AG08396 (cell line): ENCODE measurements at places on chromosomes 2 and 18.
A peak's percentile ranks its signal among the peaks of the same experiment; 100 is the strongest.

GRCh38 chr18:37440206-37440605, 125.4 kb downstream of the CELF4 start:
- DNase-seq, result no peak

GRCh38 chr2:20653695-20654534, 3.0 kb upstream of the HS1BP3 start:
- DNase-seq, result no peak

DNA sequence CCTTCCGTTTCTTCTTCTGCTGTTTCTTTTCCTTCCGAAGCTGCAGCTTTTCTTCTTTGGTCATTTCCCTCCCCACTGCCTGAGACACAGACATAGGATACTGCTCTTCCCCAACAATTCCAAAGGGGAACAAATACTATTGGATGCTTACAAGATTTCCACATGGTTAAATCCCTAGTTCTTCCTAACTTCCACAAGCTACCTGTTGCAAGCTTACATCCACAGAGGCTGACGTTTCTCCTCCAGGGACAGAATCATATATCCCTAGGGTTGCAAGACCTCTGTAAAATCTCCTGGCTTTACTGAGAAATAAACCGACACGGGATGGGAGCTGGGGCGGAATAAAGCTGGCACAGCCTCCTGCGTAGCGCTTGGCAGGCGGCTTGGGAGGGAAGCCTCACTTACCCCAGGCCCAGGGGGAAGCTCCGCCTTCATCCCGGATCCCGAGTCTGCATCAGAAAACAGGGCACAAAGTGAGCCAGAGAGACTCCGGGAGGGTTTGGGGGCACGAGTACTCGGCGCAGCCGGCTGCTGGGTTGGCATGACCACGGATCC, 590 bp downstream of the EIF2B4 start:
- DNase-seq, result peak; percentile 84

DNA sequence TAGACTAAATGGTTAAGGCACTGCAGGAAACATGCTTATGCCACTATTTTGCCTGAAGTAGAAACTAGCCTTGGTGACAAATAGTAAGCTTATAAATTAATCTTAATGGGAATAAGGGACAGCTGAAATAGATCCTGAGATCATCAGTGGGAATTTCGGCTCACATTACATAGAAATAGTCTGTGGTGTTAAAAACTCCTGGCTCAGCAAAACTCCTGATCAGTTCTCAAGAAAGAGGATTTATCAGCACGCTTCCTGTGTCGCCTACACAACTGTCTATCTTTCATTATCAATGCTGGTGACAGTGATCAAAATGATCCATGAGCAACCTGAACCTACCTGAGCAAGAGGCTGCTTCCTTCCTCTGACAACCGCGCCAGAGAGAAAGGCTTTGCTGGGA, 17.0 kb upstream of the DNER start:
- DNase-seq, result no peak

DNA sequence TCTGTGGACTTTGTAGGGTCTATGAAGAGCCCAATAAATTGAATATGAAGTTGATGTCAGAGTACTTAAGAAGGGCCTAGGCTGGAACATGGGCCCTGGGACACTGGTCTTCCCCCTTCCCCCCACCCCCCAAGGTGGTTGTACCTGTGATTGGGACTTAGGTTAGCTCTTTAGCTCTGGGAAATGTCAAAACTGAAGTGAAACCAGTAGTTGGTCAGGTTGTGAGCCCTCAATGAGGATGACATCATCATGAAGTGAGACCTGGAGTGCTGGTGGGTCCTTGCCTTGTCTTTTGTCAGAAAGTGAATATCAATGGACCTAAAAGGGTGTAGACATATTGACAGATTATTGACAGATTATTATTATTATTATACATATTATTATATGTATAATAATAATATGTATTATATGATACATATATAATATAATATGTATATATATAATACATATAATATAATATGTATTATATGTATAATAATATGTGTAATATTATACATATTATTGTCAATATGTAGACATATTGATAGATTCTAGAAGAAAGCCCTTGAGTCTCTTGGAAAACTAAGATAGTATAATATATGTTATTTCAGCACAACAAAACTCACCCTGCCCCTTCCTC, 5.4 kb downstream of the MARS2 start:
- no peak for DNase-seq

- no peak for DNase-seq
Measured at GRCh38 chr2:47639467-47639866, 143.5 kb upstream of the MSH6 start.

DNA sequence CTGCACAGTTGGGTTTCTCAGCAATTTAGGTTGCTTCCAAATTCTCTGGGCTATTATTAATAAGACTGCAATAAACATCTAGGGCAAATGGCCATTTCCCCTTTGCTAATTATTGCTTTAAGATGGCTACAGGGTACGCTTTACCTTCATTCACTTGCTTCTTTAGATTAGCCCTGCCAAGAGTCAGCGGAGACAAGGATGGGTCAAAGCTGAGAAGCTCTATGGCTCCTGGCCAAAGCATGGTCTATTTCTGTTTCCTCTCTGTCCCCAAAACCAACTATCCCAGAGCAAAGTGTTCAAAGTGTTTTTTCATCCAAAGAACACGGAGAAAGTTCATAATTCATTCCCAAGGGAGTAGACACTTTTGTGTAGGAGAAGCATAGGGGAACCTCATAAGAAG, 75.2 kb upstream of the NFU1 start:
- DNase-seq, result no peak

- no peak for DNase-seq
Measured at GRCh38 chr18:13285874-13286273, 67.3 kb downstream of the LDLRAD4 start.

DNA sequence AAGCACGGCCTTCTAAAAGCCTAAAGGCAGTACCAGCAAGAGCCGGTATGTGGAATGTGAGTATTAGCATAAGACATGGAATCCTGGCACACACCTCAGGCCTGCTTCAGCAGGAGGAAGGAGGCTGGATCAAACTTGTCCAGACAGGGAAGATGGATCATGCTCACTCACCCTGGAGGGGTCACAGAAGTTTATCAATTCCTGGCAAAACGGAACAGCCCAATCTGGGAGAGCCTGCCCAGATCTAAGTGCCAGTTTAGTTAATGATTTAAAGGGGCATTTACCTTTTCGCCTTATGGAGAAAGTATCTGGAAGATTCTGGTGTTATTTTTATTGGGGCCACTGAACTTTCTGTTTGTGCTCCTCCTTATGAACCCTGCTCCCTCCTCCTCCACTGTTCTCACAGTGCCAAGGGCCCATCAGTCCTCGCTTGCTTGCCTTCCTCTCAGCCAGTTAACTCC, 58.3 kb upstream of the NFE2L2 start:
- no peak for DNase-seq

- no peak for DNase-seq
Measured at GRCh38 chr2:153394247-153394646, 84.3 kb downstream of the RPRM start.
